Endothelial cell (in vitro differentiated cells): ENCODE measurements at places on chromosomes 11 and 22.

DNA sequence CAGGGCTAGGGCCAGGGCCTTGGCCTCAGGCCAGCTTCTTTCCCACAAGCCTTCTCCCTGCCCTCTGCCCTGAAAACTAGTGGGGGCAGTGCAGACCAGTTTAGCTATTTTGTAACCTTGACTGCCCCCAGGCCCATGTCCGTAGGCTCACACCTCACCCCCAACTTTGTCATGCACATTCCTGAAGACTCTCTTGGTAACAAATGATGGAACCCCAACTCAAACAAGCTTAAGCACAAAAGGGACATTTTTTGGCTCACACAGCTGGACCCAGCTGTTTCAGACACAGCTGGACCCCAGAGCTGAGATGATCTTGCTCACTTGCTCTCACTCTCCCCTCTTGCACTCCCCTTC lies 46.6 kb downstream of the KCNQ1OT1 start:
- no peak for DNase-seq

GRCh38 chr22:39658367-39658766 lies 87.8 kb downstream of the CACNA1I start:
- DNase-seq = no peak

DNA sequence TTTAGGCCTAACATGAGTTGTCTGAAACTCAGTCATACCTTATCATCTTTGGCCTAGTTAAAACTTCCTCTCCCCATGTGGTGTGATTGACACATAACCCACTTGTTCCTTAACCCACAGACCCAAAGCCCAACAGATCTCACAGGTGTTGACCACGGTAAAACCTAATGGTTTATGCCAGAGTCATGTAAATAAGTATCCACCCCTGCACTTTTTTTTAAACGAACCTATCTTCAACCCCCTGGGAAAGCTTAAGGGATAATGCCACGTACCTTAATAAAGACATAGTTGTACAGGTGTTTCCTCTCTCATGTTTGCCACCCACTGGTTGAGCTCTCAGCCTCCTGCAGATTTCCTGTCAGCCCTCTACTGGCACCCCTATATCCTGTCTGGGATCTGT lies 709.3 kb upstream of the CCDC179 start:
- DNase-seq = no peak

DNA sequence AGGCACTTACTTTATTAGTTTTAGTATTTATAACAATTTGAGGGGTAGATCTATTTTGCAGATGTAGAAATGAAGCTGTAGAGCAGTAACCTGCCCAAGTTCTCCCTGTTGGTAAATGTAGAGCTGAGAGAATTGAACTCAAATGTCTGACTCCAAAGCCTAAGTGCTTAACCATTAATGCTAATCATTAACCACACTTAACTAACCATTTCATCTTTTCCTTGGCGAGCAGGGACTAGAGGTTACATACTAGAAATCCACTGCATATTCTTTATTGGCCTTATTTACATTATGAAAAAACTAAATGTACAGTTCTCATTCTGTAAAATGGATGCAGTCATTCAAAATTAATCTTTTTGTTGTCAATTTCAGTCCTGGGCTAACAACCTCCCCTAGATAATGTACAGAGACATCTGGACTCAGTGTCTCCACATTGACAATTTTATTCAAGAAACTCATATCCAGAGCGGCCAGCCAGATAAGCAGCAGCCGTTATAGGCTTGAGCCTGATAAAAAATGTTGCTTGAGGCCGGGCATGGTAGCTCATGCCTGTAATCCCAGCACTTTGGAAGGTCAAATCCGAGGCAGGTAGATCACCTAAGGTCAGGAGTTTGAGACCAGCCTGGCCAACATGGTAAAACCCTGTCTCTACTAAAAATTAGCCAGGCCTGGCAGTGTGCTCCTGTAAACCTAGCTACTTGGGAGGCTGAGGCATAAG lies 76.7 kb upstream of the PICALM start:
- DNase-seq = no peak

DNA sequence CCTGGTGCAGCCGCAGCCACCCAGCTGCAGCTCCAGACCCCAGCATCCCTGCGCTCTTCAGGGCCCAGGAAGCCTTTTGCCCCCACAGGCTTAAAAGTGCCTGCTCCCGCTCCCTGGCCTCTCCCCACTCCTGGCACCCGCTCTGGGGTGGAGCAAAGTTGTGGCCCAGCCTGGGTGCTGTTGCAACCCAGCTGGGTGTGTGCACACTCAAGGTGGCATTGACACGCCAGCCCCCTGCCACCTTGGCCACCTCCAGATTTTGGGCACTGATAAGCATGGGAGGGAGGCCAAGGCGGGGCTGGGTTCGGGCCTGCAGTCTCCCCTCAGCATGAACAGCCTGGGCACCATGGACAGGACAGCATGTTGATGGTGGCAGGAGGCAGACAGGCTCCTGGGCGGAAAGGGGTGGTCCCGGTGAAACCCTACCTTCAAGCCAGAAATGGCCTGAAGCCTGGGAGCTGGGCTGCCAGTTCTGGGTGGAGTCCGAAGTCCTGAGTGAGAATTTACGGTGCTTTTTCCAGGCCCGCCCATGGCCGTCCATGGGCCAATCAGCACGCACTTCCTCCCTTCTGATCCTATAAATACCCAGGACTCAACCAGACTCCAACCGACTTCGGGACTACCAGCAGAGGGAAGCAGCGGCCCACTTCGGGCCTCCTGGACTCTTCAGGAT lies 23.6 kb upstream of the RNASEH2C start:
- DNase-seq = peak; percentile 6

DNA sequence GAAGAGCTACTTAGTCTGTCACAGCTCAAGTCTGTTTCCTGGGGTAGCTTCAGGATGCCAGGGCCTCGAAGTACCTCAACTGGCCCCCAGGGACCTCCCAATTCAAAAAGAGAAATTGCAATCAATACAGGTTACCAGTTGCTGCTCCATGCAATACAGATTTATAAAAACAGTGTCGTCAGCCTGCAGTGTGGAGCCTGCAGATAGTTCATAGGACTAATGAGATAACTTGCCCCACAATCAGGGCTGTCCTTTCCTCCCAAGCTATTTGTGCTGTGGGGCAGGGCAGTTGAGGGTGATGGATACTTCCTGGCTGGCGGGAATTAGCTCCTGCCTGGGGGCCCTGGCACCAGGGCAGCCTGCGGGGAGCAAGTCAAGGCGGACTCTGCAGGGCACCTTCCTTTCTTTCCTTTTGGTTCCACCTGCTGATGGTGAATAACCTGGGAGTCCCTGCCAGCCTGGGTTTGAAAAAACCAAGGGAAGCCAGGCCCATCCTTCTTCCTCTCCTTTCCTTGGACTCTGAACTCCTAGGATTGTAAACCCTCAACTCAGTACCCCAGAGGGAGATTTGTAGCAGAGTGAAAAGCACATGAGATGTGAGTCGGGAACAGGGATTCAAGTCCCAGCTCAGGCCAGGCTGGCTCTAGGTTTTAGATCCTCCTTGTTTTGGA lies 216.6 kb downstream of the CEP164 start:
- DNase-seq = no peak

GRCh38 chr22:45642986-45643385 lies 28.6 kb upstream of the ATXN10 start:
- DNase-seq = no peak

- DNase-seq = peak; percentile 15
Observed at GRCh38 chr22:29765905-29766631, 739 bp downstream of the ZMAT5 start.

GRCh38 chr22:44025171-44026065 lies 1.3 kb downstream of the PARVB start:
- DNase-seq = no peak

DNA sequence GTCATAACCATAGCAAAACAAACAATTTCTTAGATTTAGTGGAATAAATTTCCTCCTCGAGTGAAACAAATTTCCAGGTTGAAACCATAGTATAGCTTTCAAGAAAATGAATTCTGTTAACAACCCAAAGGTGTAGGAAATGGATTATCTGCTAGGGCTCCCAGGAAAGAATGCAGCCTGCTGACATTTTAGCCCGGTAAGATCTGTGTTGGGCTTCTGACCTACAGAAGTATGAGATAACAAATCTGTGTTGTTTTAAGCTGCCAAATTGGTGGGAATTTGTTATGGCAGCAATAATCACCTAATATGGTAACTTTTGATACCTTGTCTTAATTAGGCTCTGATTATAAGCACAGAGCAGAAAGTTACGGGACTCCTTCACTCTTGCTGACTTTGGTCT lies 32.0 kb upstream of the OR6M1 start:
- DNase-seq = no peak

DNA sequence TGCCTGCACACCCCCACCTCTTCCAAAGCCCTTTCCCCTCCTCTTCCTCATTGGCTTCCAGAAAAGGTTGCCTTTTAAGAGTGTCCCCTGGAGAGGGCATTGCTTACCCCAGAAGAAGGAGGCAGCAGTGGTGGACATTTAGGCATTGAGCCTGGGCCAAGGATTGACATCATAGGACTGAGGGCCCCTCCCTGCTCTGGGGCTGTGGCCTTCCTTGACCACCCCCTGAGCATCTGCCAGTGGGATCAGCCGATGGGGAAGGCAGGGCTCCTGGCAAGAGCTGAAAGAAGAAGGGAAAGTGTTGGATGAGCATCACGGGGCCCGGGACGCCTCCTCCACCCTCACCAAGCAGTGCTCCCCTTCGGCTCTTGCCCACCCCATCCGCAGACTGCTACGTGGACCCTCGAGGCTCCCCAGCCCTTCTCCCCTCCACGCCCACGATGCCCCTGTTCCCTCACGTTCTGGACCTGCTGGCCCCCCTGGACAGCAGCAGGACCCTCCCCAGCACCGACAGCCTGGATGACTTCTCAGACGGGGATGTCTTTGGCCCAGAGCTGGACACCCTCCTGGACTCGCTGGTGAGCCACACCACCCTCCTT lies 37.4 kb downstream of the ZC3H7B start:
- no peak for DNase-seq

DNA sequence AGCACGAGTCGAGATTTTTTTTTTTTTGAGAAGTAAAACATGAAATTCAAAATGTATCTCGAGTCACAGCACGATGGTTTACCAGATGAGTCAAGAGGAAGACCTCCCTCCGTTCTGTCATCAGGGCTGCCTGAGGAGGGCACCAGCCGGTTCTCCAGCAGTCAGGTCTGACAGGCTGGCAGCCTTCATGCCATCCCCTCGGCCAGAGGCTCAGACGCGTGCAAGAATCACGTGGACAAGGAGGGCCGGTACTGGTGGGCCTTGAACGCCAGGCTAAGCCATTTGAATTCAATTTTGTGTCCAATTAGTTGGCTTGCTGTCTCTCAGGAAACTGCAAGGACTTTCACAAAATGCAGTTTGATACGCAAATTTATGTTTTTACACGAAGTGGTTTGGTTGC lies 1412.2 kb downstream of the BRD1 start:
- no peak for DNase-seq

DNA sequence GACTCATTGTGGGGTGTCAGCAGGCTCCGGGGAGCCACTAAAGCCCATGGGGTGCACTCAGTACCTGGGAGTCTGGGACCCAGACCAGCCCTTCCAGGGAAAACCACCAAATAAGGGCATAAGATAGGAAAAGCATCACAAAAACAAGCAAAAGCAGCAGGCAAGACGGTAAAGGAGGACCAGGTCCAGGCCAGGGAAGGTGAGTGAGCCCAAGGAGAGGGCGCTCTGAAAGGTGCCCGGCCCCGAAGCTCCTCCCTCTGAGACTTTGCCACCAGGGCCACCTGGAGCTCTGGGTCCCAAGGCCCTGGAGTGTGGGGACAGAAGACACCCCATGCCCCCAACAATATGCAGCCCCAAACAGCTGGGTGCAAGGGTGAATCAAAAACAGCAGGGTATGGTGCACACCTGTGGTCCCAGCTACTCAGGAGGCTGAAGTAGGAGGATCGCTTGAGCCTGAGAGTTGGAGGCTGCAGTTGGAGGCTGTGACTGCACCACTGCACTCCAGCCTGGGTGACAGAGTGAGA lies 5.2 kb upstream of the IL17REL start:
- no peak for DNase-seq

GRCh38 chr11:59801160-59801706 lies 9.3 kb downstream of the MRPL16 start:
- no peak for DNase-seq

- no peak for DNase-seq
Observed at GRCh38 chr22:42769574-42770447, 49.1 kb upstream of the A4GALT start.

DNA sequence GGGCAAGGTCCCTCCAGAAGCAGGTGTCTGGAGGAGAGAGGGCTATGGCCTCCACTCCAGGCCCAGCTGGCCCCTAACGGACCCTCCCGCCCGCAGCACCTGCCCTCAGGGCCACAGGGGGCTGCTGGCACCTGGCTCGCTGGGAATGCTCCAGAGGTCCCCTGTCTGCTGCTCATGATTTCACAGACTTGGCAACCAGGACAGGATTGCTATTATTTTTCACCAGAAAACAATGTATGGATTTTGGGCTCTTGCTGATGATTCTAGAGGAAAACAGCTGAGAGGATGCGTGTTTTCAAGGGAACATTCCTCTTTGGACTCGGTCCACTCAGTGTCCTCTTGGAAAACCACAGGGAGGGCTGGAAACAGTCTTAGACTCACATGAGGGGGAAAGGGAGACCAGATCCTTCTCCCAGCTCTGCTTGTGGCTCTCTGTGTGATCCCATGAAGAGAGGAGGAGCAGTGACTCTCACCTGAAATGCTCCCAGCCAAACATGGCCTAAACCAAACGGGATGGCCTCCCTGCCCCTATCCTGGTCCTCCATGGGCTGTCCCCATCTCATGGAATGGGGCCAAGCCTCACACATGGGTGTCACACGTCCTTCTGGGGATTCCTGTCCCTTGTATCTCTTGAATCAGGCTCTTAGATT lies 15.8 kb downstream of the MYEOV start:
- DNase-seq = no peak

DNA sequence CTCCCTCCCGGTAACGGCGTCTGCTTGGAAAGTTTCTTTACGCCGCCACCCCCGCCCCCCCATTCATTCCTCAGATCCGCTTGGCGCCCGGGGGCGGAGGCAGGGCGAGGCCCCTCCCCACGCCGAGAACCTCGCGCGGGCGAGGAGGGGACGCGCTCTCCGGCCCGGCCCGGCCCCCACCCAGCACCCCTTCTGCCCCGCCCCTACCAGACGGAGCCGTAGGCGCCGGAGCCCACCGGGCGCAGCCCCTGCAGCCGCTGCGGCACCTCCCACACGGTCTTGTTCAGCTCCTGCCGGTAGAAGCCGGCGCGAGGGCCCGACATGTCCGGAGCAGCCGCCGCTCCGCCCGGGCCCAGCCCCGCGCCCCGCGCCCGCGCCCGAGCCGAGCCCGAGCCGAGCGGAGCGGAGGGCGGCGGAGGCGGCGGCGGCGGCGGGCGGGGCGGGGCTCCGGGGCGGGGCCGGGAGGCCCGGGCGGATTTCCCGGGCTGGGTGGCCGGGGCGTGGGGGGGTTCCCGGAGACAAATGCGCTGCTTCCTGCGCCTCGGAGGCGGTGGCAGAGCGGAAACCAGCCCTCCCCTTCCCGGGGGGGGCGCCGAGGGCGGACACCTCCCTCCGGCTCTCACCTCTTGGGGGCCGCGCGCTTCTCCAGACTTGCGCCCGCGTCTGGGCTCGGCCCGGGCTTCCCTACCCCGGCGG lies at the start of gene MAPK11:
MAPK11 (minus strand) TSS at position 411 of the 696 bp plus-strand sequence; CDS start at position 323, 88 bp downstream.
- no peak for DNase-seq
